ENCODE measurements at places on chromosomes 3 and 15. TPM values are rescaled to one million over a fixed set of nuclear protein-coding genes. Genes with fewer than 3 reads are reported as not detected.
A peak's percentile ranks its signal among the peaks of the same experiment; 100 is the strongest.

DNA sequence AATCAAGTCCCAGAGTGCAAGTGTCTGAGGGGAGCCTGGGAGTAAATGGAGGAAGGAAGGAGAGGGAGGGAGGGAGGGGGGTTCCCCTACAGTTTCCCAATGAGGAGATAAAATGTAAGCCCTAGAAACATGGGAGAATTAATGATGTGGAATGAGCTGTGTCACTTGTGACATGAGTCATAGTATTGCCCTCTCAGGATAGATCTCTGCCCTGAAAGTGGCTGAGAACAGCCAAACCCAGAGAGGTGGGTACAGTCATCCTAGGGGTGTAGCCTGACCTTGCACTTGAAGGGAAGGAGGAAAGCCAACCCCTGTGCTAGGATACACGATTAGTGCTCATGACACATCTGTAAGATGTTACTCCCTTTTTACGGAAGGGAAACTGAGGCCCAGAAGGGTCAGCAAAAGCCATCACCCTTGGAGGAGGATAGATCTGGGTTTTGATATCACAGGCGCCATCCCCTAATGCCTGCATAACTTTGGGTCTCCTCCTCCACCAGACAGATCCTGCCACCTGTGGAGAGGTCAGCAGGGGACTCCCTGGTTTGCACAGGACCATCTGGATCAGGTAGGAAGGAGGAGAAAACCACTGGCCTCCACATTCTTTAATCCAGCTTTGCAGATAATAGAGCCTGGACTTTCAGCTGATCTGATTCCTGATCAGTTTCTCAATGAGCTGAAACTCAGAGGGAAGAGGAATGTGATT, 23.1 kb upstream of the USP3 start:
- DNase-seq = no peak

DNA sequence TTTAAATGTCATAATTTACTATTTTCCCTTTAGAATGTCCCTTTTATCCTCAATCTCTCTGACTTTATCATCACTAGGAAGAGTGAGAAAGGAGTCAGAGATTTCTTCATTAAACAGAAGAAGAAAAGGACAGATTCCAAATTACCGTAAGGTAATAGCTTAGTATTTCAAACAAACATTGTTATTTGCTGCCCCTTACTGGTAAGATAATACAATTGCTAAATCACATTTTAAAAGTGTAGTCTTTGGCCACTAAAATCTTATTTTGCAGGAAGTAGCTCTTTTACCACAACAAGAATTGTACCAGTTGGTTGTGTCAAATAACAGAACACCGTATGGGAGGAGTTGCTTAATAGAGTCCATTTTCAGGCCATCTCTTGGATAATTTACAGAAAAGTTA, 53.7 kb downstream of the CGGBP1 start:
- DNase-seq = peak; percentile 49

GRCh38 chr15:85587707-85588411, 206.9 kb downstream of the KLHL25 start:
- DNase-seq = peak; percentile 35

- no peak for DNase-seq
Measured at GRCh38 chr3:10774825-10775224, 41.2 kb upstream of the SLC6A11 start.

RBSN gene
- total RNA-seq = 23.3 TPM

Data from A172 (cell line).